ENCODE measurements at places on chromosomes 7 and 10. TPM values are rescaled to one million over a fixed set of nuclear protein-coding genes. Genes with fewer than 3 reads are reported as not detected.

TLX1 gene
- total RNA-seq = not detected

SFTPA1 gene
- total RNA-seq = not detected

MAGI2 gene
- total RNA-seq = 19.2 TPM

SEMA3D gene
- total RNA-seq = 13.9 TPM

OPN4 gene
- not detected for total RNA-seq

GIMAP1 gene
- not detected for total RNA-seq

MSMB gene
- total RNA-seq = 1.7 TPM

CALN1 gene
- 7.0 TPM for total RNA-seq

RNF148 gene
- total RNA-seq = 0.95 TPM

PUS7 gene
- total RNA-seq = 25.3 TPM

AKR1C4 gene
- total RNA-seq = not detected

KCNH2 gene
- total RNA-seq = 1.1 TPM

DOCK4 gene
- total RNA-seq = 8.3 TPM

NEUROD6 gene
- total RNA-seq = not detected

MMP21 gene
- total RNA-seq = not detected

VWC2 gene
- not detected for total RNA-seq

PROSER2 gene
- total RNA-seq = 12.7 TPM

GRM3 gene
- 1.7 TPM for total RNA-seq

SMKR1 gene
- 0.97 TPM for total RNA-seq

DLG5 gene
- total RNA-seq = 79.4 TPM

CDK1 gene
- 78.3 TPM for total RNA-seq

CALML5 gene
- total RNA-seq = not detected

NPY gene
- total RNA-seq = not detected

TMEM229A gene
- total RNA-seq = 0.31 TPM

MKLN1 gene
- total RNA-seq = 69.3 TPM

SPDYE6 gene
- not detected for total RNA-seq

DKK1 gene
- 28.9 TPM for total RNA-seq

SDK1 gene
- 22.7 TPM for total RNA-seq

SKIDA1 gene
- 6.6 TPM for total RNA-seq

FZD1 gene
- 2.6 TPM for total RNA-seq

SPDYE2B gene
- not detected for total RNA-seq

EN2 gene
- not detected for total RNA-seq

RNF32 gene
- 1.1 TPM for total RNA-seq

IPMK gene
- total RNA-seq = 9.4 TPM

ASCC1 gene
- 48.7 TPM for total RNA-seq
